MCF 10A (cell line): ENCODE measurements at places on chromosomes 12 and 14.
A peak's percentile ranks its signal among the peaks of the same experiment; 100 is the strongest.

DNA sequence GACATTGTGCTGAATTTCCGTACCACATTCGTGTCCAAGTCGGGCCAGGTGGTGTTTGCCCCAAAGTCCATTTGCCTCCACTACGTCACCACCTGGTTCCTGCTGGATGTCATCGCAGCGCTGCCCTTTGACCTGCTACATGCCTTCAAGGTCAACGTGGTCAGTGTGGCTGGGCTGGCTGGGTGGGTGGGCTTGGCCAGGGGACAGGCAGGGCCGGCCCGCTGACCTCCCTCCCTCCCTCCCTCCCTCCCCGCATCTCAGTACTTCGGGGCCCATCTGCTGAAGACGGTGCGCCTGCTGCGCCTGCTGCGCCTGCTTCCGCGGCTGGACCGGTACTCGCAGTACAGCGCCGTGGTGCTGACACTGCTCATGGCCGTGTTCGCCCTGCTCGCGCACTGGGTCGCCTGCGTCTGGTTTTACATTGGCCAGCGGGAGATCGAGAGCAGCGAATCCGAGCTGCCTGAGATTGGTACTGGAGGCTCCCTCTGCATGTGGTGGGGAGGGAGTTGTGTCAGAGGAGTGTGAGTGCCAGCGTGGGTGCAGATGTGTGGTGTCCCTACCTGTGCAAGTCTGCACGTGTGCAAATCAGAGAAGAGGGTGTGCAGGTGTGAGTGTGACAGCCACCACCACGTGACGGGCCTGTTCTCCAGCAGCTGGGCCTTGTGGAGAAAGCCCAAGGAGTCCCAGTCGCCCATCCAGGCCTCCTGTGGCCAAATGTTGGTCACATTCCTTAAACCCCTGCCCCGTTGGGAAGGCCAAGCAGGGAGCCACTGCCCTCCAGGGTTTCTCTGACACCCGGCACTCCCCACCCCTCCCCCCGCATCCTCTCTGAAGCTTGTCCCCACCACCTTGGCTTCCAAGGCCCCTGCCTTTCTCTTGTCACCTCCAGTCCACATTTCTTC is 5.3 kb downstream of the KCNH3 start:
- DNase-seq = no peak

- DNase-seq = peak; percentile 2
Measured at GRCh38 chr12:44616402-44616801, 259.7 kb downstream of the NELL2 start.

GRCh38 chr14:75277008-75277814 is 1.4 kb upstream of the FOS start:
- DNase-seq = peak; percentile 86

DNA sequence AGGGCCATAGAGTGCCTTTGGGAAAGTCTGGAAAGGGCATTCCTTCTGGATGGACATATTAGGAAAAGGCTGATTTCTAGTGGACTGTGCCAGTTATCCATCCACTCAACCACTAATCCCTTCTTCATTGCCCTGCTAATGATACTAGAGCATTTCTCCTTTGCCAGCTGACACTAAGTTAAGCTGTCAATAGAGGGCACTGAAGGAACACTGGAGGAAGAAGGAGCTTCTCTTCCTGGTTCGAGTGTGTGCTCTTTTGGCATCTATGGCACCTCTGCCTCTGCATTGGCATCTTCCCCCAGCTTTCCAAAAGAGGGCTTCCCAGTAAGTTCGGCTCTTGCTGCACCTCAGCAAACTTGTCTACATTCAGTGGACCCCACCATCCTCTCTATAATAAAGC is 165.4 kb downstream of the DERA start:
- peak; percentile 69 for DNase-seq

GRCh38 chr14:105159344-105159743 is 9.2 kb downstream of the JAG2 start:
- no peak for DNase-seq

DNA sequence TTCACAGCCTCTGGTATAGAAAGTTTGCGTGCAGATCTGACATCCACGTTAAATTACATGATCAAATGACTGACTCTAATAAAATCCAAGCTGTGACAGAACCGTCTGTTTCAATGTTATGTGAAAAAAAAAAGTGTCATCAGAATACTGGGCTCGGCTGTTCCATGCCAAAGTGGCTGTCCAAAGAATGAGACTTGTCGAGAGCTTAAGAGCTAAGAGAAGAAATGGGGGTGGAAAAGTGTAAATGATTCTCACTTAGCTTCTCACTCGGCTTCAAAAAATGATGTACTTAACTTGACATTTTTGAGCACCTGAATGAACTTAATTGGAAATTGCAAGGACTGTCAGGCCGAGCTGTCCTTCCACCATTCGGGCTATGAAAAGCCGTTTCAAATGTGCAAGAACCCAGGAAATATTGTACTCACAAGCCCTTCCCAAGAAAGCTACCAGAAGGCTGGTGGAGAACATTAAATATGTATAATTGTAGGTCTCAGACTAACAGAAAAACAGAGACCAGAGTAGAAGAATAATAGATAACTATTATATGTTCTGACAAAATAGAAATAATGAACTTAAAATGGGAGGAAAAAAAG is 78.0 kb downstream of the DIO3 start:
- DNase-seq = no peak

GRCh38 chr14:81473456-81474147 is 60.1 kb downstream of the SEL1L start:
- DNase-seq = no peak

DNA sequence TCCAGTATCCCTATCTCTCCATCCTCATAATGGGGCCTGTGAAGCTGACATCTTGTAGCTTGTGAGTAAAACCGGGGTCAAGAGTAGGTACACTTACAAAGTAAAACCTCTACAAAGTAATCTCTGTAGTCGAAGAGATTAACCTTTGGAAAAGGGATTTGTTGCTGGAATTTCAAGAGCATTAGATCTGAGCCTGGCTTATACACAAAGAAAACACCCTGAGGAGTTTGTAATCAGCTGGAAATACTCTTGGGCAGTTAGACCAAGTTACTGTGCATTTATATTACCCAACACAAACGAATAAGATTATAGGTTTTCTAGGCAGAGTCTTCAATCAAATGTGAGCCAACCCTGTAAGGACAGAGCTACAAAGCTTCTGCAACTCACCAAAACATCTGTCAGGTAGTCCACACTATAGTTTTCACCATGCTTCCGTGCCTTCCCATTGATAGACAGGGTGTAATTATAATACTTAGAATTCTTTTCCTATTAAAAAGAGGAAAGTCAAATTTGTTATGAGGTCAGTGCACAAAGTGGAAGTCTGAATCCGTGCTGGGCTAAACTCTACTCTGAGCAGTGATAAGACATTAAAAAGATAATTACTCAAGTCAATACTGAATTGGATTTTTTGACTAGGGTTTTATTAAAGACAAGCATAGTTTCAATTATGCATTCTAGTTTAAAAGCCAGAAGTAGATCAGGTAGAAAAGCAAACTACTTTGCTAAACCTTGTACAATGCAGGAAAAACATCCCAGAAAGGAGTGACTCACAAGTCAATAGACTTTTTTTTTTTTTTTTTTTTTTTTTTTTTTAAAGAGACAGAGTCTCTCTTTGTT is 14.6 kb downstream of the GNS start:
- DNase-seq = peak; percentile 45

DNA sequence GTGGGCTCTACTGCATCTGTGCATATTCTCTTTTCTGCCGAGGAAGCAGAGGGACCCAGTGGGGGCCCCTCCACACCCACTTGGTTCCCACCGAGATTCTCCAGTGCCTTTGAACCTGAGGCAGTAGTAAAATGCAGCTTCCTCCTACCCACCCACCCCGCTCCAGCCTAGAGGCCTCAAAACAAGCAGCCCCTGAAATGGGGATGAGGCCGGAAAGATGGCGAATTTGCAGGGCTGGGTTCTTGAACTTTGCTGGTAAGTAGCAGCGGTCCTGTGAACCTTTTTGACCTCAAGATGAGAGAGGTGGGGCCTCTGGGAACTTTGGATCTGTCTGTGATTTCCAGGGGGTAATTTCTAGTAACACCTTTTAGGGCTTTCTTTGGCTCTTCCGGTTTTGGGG is 15.4 kb downstream of the PLEKHG3 start:
- DNase-seq = no peak

DNA sequence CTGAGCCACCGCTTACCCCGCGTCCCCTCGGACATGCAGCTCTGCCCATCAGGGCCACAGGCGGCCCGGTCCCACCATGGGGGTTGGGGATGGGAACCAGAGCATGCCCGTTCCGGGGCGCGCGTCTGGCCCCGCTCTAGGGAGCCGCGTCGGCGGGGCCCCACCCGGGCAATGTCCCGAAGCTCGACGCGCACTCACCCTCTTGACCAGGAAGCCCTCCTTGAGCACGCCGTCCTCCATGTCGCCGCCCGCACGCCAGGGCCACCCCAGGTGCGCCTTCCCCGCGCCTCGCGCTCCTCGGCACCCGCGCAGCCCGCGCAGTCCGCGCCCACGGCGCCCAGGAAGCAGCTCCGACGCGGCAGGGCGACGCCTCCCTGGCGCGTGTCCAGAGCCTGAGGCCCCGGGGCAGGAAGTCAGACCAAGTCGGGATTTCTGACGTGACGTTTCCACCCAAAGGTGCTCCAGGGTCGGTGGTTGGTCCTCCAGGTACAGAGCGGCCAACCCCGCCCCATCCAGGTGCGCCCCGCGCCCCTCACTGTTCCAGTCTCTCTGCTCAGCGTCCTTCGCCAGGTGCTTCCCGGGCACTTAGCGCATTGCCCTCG is at the start of gene PLEK2:
Gene PLEK2 (minus strand): TSS at position 346 of the 602 bp plus-strand sequence. CDS start 106 bp downstream, at position 240.
- DNase-seq = peak; percentile 81

DNA sequence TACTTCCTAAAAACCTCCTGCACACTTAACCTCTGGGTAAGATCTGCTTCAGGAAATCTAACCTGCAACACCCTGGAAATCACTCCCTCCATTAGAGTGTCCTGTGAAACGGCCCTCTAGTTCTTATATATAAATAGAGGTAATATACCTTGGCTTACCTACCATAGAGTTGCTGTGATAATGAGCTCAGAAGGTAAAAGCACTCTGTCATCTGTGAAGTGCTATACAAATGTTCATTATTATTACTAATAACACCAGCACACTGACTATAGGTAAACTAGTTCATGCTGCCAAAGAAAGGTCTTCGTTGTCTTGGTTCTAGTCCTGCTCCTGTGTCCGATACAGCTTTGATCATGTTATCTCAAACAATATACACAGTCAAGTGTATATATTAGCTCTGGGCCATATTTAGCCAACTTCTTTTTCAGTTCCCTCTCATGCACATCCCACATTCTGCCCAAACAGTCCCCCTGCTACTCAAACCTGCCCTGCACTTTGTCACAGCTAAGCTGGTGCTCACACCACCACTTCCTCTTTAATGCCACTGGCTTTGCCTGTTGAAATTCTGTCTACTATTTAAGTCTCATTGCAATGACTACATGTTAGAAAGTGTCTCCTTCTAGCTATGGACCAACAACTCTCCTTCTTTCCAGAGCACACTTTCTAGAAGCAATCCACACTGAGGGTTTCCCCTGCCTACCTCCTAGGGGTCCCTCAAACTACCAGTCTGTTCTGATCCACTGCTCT is 5.1 kb downstream of the E2F7 start:
- no peak for DNase-seq

DNA sequence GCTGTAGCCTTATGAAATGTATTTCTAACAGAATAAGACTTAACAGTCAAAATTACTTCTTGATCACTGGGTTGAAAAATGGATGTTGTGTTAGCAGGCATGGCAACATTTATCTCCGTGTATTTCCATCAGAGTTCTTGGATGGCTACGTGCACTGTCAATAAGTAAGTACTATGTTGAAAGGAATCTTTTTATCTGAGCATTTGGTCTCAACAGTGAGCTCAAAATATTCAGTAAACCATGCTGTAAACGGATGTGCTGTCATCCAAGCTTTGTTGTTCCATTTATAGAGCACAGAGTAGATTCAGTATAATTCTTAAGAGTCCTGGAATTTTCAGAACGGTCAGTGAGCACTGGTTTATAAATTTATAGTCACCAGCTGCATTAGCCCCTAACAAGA is 15.5 kb downstream of the SCAF11 start:
- no peak for DNase-seq

- DNase-seq = no peak
Measured at GRCh38 chr12:121574025-121574424, 6.8 kb downstream of the KDM2B start.

GRCh38 chr14:23294734-23295561 is 7.7 kb downstream of the PPP1R3E start:
- peak; percentile 63 for DNase-seq

DNA sequence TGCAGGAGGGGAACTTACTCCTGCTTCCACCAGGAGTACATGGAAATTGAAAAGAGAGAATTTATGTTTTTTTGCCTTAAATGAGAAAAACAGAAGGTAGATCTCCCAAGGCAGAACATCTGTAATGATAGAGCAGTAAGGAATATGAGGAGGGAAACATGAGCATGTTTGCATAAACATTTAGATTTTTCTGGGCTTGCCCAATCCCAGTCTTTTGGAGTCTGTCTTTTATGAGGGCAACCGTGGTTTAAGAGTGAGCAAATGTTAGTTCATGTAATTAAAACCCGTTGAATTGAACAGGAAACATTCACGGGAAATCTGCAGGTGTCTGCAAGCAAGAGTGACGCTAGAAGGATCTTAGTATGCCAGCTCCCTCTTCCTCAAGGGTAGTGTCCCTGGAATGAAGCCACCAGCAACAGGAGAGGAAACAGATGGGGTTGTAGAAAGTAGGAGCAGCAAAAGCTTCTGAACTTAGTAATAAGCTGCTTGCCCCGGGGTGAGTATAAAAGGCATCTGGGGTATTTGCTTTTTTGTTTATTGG is 79.3 kb downstream of the ARF6 start:
- peak; percentile 92 for DNase-seq

GRCh38 chr14:52596320-52596719 is 43.7 kb downstream of the GPR137C start:
- DNase-seq = no peak

GRCh38 chr12:12918781-12919389 is 27.5 kb downstream of the GPRC5A start:
- no peak for DNase-seq

DNA sequence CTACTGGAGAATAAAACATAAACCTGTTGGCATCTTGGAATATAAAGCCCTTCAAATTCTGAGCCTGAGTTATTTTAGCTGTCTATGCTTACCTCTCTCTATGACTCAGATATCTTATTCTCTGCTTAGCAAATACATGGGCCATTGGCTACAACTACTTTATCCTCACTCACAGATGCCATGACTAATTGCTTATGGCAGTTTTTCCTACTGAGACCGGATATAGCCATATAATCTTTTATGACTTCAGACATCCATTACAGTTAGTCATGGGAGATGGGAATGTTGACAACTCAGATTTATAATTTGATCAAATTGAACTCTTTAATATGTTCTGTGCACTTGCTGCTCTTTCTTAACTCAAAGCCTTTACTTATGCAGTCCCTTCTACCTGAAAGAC is 502.4 kb upstream of the ATP2B1 start:
- DNase-seq = peak; percentile 61

DNA sequence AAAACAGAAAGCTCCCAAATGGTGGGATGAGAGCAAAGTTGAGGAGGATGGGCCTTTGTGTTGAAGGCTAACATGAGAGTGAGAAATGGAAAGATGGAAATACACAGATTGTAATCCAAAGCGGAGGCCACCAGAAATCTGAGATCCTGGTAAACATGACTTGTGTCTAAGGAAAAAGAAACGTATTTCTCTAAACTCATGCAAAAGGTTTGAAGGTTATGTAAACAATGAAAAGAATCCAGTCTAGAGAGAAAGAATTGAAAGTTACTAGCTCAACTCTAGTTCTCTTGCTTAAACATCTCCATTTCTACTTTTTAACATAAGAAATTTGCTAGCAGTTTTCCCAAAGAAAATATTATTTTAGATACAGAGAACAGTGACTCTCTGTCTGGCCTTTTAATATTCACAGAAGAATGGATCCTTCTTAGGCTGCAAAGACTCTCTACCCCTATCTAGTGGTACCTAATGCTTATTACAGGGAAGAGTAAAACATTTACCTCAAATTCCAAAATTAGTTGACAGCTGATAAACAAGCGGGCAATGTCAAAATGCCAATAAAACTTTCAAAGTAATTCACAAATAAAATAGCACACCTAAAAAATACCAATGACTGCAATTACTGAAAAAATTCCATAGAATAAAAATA is 75.8 kb upstream of the SOX5 start:
- DNase-seq = peak; percentile 13
